ENCODE measurements at places on chromosomes 3 and 15.
A peak's percentile ranks its signal among the peaks of the same experiment; 100 is the strongest.

DNA sequence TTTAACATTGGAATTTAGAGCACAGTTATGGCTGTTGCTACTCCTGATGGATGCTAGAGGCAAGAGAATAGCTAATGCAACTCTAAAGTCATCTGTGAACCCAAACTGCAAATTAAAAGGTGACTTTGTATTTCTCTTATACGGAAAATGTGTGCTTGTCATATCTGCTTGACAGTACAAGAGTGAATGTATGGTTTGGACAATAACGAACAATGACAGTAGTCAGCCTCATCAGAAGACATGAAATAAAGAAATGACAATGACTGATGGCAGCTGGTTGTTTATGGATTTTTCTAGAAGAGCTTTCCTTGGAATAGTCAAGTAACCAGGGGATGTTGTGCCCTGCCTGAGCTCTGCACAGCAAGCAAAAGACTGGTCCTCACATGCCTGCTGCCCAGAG, 168.8 kb upstream of the FEZF2 start:
- DNase-seq, result no peak

DNA sequence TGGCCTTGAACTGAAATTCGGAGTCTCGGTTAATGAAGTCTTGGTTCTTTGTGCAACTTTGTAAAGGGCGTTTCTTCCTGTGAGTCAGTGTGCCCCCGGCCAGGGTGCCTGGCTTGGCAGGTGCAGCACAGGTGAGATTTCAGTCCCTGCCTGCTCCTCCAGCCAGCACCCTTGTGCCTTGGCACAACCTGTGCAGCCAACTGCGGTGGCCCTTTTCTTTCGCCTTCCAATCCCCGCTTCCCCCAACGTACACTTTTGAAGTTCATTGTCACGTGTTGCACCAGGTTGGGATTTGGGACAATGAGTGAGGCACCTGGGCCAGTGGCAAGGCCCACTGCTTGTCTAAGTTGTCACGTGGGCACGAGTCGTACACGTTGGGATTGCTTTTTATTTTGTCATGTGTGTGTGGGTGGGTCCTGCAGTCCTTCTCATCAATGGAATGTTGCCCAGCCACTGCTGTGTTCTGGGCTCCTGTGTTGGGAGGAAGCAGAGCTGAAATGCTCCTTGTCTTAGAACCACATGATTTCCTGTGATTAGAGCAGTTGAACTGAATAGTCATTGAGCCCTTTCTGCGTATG, 242.9 kb upstream of the BHLHE40 start:
- no peak for DNase-seq

GRCh38 chr3:151084893-151085226, 604 bp upstream of the MED12L start:
- DNase-seq, result no peak

DNA sequence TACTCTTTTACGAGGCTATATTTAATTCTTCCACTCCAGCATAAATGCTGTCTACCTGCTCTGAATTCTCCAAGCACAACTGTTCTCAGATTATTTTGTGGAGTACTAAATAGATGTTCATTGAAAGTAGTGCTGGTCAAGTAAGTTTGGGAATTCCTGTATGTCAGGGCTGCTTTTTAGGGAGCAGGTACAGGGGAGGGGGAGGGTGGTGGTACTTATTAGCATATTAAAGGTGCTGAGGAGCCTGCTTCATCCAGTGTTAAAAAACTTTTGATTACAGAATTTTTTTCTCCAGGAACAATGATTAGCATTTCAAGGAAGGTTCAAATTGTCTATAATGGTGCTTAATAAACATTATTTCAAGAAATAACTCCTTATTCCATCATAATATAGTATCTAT, 59.2 kb downstream of the PPM1L start:
- no peak for DNase-seq

- no peak for DNase-seq
Measured at GRCh38 chr3:25982756-25983155, 192.9 kb downstream of the OXSM start.

DNA sequence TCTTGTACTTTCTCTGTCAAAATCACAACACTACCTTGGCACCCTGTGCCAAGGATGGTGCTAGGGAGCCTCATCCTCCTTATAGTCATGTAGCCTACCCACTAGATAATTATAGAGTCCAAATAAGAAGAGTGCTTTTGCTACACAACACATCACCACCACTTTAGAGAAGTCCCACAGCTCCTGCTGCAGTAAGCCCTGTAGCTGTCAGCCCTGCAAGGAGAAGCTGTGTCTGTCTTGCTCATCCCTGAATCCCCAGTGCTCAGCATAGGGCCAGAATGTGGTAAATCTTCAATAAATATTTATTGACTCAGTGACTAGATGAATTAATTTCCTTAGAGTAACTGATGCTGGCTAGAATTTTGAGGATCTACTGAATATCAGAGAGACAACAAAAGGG, 190.8 kb downstream of the ZNF621 start:
- DNase-seq, result no peak

DNA sequence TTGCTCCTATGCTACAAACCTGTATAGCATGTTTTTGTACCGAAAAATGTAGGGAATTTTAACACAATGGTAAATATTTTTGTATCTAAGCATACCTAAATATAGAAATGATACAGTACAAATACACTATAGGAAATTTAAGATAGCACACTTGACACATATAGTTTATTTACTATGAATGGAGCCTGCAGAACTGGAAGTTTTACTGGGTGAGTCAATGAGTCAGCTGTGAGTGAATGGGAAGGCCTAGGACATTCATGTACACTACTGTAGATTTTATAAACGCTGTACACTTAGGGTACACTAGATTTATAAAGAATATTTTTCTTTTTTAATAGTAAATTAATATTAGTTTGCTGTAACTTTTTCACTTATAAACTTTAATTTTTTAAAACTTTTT, 707.7 kb upstream of the EPHA6 start:
- no peak for DNase-seq

GRCh38 chr15:61598655-61599054, 369.6 kb upstream of the RORA start:
- DNase-seq, result no peak

DNA sequence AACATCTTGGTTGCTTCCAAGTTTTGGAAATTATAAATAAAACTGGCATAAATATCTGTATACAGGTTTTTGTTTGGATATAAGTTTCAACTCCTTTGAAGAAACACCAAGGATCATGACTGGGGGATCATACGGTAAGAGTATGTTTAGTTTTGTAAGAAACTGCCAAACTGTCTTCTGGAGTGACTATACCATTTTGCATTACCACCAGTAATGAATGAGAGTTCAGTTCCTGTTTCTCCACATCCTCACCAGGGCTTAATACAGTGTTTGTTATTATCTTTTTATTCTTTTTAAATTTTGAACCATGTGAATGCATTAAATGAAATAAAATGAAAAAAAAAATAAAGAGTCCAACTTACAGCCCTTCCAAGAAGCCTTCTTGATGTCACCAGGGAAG, 3.7 kb upstream of the ANKUB1 start:
- DNase-seq, result no peak

- DNase-seq, result no peak
Measured at GRCh38 chr3:71972031-71972430, 187.1 kb upstream of the PROK2 start.

DNA sequence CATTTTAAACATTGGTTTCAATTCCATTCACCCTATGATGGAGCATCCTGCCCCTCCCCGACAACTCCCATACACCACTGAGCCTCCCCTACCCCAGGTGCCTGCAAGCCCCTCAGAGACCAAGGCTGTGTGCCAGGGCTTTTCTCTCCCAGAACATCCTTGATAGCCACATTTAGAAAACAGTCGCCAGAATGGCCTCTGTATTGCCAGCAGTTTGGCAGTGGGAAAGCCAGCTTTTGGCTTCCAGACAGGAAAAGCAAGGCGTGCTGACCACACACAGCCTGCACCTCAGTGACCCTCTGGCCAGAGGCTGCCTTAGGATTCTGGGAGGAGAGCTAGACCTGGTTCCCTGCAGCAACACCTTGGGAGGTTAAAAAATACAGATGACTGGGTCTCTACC, 18.2 kb upstream of the HRH1 start:
- no peak for DNase-seq

DNA sequence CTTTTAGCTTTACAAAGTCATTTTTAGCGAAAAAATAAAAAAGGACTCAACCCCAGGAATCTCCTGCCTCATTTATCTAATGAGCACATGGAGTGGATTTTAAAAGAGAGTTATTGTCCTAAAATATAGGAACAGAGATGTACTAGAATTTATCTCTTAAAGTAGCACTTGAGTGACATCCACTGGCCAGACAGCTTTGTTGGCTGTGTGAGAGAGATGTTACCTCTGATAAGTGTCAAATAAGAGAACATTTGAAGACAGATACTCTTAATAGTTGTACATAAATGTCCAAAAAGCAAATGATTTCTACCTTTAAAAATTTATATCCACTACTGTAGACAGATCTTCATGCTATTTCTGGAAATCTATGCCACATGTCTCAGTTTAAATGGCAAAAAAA, 12.3 kb upstream of the MFSD1 start:
- peak; percentile 2 for DNase-seq

GRCh38 chr3:157914882-157915281, 191.3 kb downstream of the SHOX2 start:
- DNase-seq, result no peak

DNA sequence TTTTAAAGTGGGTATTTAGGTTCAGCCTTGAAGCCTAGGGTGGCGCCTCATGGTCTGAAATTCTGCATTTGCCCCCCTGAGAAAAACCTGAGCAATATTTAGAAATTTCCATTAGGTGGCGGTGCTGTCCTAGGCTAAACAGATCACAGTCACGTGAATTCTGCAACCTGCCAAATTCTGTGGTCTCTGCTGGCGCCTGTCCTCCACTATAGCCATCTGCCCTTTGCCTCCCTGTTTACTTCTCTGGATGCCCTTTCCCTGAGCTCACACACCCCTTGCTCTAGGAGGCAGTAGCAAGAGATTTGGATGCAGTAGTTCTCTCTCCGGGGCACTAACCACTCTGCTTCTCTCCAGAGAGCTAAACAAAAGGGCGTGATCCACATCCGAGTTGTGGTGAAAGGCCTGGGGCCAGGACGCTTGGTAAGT, 9.1 kb downstream of the MRPS11 start:
- peak; percentile 13 for DNase-seq

GRCh38 chr3:194422188-194422587, 23.1 kb upstream of the GP5 start:
- DNase-seq, result no peak

GRCh38 chr15:59186501-59186900, 20.1 kb upstream of the LDHAL6B start:
- no peak for DNase-seq
